ENCODE measurements at places on chromosomes 5 and 9.

GRCh38 chr9:117596678-117597077 is 107.5 kb upstream of the TLR4 start:
- DNase-seq = no peak

DNA sequence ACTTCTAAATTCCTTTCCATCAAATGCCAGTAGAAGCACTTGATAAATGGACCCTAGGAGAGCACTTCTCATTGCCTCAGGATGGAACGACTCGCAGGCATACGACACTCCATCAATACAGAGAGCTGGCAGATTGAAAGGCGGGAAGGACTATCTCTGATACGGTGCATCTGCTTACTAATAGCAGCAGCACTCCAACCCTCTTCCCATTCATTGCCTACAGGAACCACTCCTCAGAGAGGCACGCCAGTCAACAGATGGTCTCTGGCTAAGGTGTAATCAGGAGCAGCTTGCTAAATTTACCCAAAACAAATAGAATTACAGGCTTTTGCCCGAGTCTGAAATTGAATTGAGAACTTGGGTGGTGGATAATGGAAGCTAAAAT is 168.1 kb downstream of the EFNA5 start:
- no peak for DNase-seq

DNA sequence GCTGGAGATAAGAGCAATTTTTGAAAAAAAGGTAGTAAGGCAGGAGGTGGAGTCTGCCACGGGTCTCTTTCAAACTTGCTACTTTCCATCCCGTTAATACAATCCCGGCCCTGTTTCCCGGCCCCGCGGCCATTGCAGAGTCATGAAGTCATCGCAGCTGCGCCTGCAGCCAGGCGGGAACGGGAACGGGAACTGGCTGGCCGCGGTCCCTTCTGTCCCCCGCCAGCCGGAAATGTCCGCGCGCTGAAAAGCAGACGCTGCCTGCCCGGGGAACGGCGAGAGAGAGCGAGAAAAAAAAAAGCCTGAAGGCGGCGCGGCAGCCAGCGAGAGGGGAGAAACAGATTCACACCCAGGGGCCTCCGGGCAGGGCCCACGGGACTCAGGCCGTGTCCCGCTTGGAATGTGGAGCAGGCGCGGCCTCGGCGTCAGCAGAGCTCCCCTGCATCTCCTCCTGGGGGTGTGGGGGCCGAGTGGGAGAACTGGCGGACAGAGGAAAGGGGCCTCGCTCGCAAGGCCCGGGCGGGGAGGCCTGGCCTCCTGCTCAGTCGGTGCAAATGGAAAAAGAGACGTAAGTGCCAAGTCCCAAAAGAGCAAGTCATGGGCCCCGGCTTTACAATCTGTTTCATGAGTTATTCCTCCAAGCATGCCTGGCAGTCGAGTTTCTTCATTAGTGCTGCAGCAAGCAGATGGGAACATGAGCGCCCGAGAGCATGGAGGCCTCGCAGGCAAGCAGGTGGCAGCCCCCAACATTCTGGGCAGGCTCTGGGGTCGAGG is 201.2 kb upstream of the GAS1 start:
- peak; percentile 59 for DNase-seq

GRCh38 chr5:43802651-43803050 is 199.7 kb downstream of the NNT start:
- DNase-seq = no peak

DNA sequence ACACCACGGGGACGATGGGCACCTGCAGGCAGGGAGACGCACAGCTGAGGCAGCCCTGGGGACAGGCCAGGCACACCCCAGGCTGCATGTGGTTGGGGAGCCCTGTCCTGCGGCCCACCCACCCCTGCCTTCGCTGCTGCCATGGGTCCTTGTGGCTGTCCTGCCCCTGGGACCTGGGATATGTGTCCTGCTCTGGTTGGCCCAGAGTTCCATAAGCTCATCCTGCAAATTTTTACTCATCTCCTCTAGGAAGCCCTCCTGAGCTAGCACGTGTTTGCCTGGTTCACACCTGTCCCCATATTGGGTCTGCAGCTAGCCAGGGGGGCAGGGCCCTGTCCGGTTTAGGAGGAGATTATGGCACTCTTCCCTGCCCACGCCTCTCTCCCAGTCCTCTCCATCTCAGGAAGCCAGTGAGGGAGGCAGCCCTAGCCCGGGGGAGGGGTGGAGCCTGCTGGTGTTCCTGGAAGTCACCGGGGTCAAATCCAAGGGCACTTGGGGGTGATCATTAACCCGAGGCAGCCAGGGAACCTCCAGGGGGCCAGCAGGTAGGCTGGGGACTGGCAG is 12.2 kb downstream of the EGFL7 start:
- no peak for DNase-seq
